ENCODE measurements at places on chromosomes 13 and 19.

DNA sequence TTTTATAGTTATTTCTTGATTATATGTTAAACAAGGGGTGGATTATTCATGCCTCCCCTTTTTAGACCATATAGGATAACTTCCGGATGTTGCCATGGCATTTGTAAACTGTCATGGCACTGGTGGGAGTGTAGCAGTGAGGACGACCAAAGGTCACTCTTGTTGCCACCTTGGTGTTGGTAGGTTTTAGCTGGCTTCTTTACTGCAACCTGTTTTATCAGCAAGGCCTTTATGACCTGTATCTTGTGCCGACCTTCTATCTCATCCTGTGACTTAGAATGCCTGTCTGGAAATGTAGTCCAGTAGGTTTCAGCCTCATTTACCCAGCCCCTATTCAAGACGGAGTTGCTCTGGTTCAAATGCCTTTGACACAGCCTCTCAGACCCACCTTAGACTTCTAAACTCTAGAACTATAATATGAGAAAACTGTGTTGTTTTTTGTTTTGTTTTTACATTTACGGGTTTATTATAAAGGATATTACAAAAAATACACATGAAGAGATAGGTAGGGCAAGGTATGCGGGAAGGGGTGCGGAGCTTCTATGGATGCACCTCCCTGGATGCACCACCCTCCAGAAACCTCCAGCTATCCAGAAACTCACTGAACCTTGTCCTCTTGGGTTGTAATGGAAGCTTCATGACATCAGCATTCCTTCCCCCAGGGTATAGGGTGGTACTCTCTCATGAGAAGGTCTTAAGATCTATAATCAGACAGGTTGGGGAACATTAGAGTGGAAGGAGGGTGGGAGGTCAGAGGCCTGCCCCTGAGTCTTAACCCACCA, 15.8 kb upstream of the SPRYD7 start:
- no peak for DNase-seq

DNA sequence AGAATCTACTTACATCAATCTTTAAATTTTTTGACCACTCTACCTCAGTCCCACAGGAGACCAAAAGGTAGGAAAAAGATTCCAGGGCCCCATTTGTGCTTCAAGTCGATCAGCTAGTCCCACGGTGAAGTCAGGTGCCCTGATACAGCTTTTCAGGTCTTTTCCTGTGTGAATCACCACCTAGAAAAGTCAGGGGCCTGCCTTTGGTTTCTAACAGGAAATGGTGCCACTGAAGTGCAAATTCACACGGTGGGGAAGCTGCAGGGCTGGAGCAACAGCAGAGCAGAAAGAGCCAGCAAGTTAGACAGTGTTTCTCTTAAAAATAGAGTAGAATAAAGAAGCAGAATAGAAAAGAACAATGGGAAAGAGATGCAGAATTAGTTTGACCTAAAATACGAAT, 107.5 kb downstream of the KLF12 start:
- no peak for DNase-seq

DNA sequence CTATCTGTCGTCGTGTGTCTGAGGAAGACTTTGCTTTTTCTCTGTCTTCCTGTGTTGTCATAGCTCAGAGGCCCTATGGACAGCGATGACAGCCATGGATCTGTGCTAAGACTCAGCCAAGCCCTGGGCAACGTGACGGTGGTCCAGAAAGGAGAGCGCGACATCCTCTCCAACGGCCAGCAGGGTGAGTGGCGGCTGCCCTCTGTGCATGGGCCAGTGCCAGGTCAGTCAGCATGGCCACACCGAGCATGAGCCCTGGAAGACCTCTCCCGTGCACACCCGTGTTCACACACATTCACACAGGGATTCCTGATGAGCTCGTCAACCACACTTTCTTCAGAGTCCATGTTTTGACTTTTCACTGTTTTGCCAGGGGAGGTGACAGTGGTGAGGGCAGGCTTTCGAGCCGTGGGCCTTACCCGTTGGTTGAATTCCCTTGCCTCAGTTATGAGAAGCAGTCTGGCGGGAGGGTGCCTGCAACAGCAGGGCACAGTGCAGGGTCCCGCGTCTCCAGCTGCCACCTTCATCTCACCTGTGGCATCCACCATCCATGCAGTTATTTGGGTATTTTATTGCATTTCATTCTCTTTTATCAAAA, 20.2 kb downstream of the NAXD start:
- no peak for DNase-seq

GRCh38 chr19:38654628-38655055, 7.2 kb downstream of the ACTN4 start:
- DNase-seq, result no peak

- DNase-seq, result peak; percentile 88
Measured at GRCh38 chr19:16247353-16248182, 49.9 kb downstream of the AP1M1 start.

DNA sequence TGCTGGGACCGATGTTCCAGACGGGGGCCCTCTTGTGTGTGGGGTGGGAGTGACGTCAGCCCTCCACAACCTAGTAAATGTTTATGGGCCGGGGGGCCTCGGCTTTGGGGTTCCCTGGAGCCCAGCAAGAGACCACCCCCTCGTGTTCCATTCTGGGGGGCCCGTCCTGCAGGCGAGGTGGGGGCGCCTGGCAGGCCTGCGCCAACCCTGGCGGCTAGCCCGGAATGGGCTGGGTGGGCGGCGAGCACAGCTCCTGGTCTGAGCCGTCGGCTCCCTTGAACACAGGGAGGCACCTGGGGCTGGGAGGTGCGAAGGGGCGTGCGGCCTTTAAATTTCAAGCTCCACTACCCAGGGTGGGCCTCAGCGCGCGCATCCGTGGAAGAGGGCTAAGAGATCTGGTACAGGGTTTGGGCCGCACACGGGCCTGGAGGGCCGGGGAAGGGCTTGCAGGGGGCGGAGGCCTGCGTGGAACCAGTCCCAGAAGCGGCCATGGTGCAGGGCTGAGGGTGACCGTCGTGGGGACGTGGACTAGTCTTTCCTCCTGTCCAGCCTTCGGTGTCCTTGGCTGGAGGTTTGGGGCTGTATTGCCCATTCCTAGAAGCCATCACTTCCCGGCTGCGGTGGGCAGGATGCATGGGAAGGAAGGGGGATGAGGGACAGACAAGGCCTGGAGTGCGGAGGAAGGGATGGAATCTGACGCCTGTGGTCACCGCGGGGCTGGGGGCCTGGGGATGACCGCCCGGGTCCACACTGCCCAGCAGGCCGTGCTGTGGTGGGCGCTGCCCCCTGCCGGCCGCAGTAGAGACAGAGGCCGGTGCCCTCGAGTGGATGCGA, 11.4 kb downstream of the NDUFA11 start:
- peak; percentile 57 for DNase-seq

- DNase-seq, result no peak
Measured at GRCh38 chr13:112724788-112725345, 35.0 kb downstream of the ATP11A start.

DNA sequence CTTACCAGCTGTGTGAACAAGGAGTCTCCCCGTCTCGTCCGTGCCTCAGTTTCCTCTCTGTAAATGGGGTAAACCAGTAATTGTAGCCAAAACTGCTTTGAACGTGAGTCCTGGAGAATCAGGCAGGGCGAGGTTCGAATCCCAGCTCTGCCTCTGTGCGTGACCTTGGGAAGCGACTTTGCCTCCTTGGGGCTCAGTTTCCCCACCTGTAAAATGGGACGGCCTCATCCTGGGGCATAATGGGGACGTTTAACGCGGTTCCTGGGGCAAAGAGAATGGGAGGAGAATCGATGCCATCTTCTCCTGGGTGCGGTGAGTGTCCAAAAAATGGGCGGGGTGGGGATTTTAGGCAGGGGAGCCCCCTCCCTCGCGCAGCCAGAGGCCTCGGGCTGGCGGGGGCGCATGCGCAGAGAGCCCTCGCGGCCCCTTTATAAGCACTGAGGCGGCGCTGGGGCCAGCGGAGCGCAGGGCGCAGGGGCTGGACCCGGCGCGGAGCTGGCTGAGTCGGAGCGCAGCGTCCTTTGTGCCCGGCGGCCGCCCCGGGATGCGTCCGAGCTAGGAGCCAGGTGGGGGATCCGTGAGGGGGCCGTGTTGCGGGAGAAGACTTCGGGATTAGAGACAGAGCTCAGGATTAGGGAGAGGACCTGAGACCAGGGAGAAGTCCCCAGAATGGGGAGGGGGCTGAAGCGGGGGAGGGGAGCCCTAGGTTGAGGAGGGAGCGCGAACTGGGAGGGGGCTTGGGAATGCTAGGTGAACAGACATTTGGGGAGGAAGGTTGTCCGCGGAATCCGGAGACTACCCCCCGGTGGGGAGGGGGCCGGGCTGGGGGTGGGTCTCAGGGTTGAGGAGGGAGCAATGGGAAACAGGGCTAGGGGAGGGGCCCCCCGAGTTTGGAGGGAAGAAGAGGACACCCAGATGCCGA, at the start of gene NCAN:
Gene NCAN, plus strand, starts transcription at position 460 of the 922 bp plus-strand sequence. CDS start 4,996 bp downstream, outside the sequence.
- DNase-seq, result no peak

DNA sequence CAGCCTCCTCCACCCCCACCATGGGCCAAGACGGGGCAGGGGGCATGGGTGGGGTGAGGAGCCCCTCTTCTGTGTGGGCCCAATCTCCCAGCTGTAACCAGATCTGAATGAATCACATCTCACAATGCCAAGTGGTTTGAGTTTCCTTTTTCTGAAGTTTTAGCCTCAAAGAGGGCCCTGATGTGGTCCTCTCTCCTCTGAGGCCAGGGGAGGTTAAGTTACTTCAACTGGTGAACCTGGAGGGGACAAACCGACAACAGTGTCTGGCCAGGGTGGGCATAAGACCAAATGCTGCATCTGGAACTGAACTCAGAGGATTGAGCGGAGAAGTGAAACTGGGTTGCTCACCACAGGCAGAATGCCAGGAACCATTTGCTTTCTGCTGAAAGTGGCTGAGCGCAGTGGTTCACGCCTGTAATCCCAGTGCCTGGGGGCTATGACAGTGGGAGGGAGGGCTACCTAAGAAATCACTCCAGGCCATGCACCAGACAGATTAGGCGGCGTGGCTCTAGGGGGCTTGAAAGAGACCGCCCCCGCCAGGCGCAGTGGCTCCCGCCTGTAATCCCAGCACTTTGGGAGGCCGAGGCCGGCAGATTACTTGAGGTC, 15.4 kb upstream of the IRGC start:
- DNase-seq, result peak; percentile 76

- no peak for DNase-seq
Measured at GRCh38 chr13:106513025-106513983, 22.2 kb downstream of the EFNB2 start.

- no peak for DNase-seq
Measured at GRCh38 chr13:114076329-114077090, 55.9 kb downstream of the RASA3 start.

DNA sequence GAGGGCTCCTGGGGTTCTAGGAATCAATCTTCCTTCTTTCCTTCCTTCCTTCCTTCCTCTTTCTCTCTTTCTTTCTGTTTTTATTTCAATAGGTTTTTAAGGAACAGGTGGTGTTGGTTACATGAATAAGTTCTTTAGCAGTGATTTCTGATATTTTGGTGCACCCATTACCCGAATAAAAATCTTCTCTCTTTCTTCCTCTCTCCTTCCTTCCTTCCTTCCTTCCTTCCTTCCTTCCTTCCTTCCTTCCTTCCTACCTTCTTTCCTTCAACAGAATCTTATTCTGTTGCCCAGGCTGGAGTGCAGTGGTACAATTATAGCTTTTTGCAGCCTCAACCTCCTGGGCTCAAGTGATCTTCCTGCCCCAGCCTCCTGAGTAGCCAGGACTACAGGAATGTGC, 16.0 kb upstream of the URI1 start:
- no peak for DNase-seq

GRCh38 chr13:103192511-103193135, 126.4 kb upstream of the SLC10A2 start:
- no peak for DNase-seq

DNA sequence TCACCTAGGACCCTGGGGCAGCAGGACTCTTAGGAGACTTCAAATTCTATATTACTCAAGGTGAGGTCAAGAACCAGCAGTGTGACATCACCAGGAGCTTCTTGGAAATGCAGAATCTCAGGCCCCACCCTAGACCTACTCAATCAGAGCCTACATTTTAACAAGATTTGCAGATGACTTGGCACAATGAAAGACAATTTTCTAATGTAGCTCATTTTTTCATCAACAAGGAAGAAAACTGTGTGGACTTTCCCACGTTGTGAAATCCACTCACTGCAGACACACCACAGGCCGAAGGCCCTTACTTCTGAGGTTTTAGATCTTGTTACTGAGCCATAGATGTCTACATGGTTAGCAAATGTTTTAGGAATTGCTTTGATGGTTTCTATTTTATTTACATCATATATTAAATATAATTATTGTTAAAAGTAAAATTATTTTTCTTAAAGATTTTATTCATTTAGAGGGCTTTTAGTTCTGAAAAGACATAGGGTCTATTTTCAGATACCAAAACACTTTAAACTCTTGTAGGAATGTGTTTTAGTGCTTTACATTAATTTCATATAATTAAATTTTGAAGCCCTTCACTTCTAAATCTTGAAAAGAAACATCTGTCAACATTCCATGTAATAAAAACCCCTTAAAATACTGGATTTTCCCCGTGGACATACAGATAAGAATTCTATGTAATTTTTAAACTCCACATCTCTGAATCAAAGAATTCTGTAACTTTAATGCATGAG, 18.5 kb upstream of the STARD13 start:
- no peak for DNase-seq

GRCh38 chr13:50631041-50631440, 212.5 kb downstream of the DLEU7 start:
- no peak for DNase-seq

- no peak for DNase-seq
Measured at GRCh38 chr19:22893855-22894270, 61.8 kb downstream of the ZNF723 start.

GRCh38 chr13:48411147-48411794, 1.6 kb downstream of the LPAR6 start:
- no peak for DNase-seq

DNA sequence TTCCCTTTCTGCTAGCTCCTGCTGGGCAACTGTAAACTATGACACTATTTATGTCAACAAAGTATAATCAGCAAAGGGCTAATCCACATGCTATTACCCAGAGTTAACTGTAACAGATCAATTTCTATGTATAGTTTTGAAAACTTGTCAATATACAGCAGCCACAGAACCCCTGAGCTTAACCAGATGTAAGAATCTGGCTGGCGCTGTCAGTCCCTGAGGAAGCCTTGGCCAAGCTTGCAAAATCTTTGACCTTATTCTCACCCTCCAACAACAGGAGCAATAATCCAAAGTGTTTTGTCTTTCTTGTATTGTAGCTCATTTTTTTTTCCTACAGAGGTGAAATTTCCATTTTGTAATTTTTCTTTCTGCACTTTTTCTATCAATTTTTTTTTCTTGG, 1230.1 kb upstream of the SLC10A2 start:
- no peak for DNase-seq

DNA sequence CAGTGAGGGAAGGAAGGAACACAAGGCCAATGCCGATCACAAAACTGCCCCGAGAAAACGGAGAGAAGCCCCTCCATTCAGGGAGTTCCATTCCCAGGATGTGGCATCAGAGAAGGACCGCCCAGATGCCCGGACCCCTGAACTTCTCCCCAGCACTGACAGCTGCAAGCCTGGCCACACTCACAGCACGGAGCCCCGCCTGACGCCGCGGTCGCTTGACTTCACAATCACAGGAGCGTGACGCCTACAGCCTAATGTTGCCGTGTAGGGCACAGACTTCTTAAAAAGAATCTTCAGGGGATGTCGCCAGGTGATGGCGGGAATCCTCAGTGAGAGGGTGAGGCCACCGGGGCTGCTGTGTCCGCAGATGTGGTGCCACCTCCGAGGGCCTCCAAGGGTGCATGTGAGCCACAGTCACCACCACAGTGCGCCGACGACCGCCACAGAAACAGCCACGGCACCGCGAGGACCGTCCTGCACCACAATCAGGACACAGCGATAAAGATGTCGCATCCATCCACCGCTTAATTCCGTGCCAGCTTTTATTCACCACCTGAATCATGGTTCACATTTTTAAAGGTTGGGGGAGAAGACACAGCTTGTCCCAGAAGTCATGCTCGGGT, 77.2 kb downstream of the SPACA7 start:
- DNase-seq, result no peak
